AML-193 (cell line): ENCODE measurements at places on chromosomes 7 and 10.
A peak's percentile ranks its signal among the peaks of the same experiment; 100 is the strongest.

GRCh38 chr10:90424730-90425129 is 433.1 kb downstream of the HTR7 start:
- no peak for DNase-seq

DNA sequence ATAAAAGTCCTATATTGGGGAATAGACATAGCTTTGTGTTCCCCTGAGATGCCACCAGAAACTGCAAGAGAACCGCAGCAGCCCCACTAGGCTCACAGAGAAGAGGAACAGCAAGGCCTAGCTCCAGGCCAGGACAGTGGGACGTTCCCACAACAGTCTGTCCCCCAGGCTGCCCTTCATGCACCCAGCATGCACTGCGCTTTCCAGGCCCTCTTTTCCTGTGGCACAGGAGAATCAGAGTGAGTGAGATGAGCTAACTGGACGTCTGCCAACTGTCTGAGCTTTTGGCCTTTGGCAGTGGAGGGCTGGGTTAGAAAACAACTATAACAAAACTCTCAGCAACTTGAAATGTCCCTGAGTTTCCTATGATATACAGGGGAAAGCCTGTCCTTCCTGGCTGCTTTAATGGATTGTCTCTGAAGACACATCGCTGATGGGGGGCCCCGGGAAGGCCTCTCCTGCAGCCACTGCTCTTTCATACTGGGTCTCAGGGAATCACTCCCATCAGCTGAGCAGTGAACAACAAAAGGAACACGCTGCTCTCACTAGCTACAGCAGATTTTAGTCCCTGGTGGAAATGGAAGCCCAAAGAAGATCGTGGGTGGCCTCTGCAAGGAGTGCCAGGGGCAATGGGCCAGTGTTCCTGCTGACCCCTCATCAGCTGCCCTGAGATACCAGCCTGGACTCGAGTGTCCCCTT is 53.5 kb downstream of the PODXL start:
- DNase-seq: no peak

GRCh38 chr7:55235115-55235514 is 130.0 kb upstream of the LANCL2 start:
- DNase-seq: no peak

- no peak for DNase-seq
These were observed 913 bp downstream of the NPY start for GRCh38 chr7:24284699-24285506.

DNA sequence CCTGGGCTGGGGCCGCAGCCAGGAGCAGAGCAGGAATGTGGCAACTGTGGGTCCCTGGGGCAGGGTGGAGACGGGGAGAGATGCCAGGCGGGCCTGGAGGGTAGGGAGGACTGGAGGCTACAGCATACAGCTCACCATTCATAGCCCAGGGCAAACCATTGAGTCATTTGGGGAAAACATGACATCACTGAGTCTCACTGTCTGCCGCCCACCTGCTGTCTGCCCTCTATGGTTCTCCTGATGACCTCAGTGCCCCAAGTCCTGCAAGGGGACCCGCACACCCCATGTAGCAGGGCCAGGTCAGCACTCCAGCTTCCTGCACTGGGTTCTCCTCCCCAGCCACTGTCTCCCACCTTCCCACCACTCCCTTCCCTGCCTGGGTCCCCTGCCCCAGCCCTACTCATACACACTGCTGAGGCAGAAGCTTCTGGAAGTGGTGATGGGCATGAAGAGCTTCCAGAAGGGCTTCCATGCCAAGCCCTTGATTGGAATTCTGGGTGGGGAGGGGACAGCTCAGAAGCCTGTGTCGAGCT is 10.4 kb downstream of the CHST3 start:
- DNase-seq: no peak

DNA sequence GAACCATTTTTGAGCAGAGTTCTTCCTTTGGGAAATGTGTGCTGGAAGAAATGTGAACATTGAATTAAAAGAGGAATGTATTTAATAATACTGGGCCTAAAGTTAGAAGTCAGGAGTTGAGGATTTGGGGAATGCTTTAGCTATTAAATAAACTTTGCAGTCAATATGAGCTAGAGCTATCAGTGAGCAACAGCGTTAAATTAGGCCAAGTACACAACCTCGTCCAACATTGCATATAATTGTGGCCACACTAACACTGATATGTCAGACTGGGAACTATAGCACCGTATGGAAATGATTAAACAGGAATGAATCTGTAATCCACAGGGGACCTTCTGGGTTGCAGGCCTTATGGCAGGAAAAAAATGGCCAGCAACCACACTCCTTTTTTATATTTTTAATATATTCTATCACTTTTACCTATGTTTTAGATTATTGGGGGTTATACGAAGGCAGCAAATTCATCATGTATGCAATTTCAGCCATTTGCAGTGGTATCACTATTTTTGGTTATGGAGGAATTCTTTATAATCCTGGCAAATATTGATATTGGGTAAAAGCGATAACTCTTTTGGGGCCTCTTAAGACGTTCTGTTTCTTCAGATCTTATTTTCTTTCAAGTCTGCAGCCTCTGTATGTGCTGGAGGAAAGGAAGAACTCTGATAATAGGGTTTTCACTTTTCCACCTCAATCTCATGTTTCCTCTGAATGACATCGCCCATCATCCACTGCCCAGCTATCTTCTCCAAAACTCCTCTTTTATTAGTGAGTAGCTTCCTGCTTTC is 236.3 kb upstream of the PLXDC2 start:
- no peak for DNase-seq

DNA sequence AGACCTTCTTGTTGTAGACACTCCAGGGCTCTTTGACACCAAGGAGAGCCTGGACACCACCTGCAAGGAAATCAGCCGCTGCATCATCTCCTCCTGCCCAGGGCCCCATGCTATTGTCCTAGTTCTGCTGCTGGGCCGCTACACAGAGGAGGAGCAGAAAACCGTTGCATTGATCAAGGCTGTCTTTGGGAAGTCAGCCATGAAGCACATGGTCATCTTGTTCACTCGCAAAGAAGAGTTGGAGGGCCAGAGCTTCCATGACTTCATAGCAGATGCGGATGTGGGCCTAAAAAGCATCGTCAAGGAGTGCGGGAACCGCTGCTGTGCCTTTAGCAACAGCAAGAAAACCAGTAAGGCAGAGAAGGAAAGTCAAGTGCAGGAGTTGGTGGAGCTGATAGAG is 5.5 kb downstream of the GIMAP7 start:
- no peak for DNase-seq

DNA sequence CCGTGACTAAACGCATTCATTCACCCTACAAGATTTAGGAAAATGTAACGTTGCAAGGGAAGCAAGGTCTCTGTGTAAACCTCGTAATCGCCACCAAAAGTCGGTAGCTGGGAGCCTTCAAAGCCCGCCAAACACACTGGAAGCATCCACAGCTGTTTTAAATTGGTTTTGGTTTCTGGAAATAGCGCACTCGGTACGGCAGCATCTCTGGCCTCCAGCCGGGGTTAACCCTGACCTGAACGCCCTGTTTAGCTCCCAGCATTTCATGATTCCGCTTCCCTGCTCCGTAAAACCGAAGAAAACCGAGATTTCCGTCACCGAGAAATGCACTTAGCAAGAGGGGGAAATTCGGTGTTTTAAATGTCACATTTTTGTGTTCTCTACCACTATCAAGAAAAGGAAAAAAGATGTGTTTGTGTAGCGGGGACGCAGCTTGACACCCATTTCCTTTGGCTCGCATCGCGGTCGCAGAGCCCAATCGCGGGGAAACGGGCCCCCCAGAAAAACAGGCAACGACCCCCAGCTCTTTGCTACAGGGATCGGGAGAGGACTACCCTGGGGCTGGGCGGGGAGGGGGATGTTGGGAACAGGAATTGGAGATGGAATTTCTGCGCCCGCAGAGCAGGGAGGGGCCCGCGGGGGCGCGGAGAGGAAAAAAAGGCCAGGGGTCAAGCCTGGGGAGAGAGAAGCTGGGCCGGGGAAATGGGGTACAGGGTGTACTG is 646 bp downstream of the SGCE start:
- no peak for DNase-seq

- DNase-seq: no peak
These were observed 25.9 kb downstream of the FOXK1 start for GRCh38 chr7:4707980-4708411.

- no peak for DNase-seq
These were observed 25.8 kb upstream of the ZRANB1 start for GRCh38 chr10:124916098-124916584.

- DNase-seq: no peak
These were observed 8.4 kb downstream of the OSBPL3 start for GRCh38 chr7:24971333-24972165.

DNA sequence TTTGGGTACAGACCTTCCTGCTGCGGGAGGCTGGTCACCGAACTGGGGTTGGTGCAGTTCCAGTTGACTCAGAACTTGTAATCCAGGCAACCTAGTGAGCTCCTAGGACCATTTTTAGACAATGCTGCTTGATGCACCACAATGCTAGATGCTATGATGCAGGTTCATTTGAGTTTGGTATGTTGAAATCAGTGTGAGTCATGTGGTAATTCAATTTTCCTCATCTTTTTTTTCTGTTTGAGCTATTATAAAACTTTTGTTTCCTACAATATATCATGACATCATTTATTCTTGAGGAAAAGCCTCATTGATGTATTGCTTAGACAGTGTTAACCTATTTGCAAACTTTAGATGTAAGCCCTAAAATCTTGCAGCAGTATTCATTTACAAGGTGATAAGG is 40.9 kb upstream of the MTPN start:
- DNase-seq: no peak

- peak; percentile 29 for DNase-seq
These were observed 855.0 kb downstream of the REEP3 start for GRCh38 chr10:64376167-64376566.

DNA sequence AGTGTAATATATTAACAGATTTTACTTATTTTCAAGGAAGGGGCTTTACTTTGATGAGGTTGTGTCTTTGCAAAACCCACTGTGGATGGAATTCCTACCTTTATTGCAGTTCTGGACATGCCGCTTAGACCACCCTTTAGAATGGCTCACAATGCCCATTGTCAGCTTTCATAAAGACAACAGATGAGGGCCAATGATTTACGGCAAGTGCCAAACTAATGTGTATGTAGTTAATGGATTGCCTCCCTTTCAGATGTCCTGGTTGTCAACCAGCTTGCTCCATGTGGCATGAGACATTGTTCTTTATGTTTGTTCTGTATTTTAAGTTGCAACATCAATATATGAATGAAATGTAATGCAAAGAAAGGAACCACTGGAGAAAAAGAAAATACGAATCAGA is 35.0 kb upstream of the ELMO1 start:
- no peak for DNase-seq

- no peak for DNase-seq
These were observed 112.2 kb upstream of the TARP start for GRCh38 chr7:38385682-38386081.

DNA sequence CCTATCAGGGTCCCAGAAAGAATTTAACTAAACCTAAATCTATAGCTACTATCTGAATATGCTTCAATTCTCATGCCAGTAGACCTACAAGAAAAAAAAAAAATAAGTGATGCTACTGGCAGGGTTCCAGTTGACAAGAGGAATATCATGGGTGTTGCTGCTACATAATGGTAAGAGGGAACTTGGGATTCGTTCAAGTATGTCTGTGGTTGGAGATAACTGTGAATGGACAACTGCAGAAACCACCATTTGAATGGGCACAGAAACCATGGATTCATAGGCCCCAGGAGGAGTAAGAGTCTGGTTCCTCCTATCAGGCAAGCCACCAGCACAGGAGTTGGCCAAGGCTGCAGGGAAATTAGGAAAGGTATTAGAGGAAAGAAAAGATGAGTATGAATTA is 287.6 kb upstream of the HGF start:
- no peak for DNase-seq

DNA sequence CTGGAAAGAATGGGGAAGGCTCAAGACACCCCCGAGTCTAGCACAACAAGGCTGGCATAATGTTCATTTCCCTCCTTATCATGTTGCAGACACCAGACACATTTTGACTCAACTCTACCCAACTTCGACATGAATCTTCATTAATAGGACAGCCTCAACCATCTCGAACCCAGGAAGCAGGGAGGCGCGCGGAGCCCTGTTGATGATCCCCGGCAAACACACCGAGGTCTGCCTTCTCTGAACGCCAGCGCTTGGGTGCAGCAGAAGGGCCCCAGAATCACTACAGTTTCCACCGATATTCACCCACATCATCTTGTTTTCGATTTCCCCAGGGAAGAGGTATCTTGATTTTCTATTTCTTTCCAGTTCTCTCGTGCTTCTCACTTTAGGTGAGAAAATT is 563.6 kb downstream of the TCERG1L start:
- DNase-seq: no peak

GRCh38 chr7:17663061-17663675 is 277.1 kb downstream of the SNX13 start:
- no peak for DNase-seq

DNA sequence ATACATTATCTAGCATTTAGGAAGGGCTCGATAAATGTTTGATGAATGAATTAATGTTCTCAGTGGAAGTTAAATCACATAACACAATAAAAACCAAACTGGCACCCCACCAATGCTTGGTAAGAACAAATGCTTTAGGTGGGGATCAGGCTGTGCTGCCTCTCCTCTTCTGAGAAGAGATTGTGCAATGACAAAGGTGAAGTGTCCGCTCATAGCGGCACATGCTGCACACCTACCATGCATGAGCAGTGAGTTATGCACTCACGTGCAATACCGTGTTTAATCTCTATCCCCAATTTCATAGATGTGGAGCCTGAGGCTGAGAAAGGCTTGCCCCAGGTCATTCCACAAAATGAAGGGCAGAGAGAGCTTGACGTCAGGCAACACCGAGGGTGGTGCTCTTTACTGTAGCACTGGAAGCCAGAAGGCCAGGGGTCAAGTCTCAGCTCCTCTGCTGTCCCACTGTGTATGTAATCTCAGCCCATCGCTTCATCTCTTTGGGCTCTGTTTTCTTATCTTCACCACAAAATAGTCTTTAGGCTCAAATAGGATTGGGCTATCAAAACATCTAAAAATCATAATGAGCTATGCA is 72.9 kb upstream of the EFCAB10 start:
- DNase-seq: no peak

- no peak for DNase-seq
These were observed 42.7 kb downstream of the LRMDA start for GRCh38 chr10:75474106-75474505.

GRCh38 chr10:108567899-108568752 is 1355.2 kb downstream of the XPNPEP1 start:
- no peak for DNase-seq

DNA sequence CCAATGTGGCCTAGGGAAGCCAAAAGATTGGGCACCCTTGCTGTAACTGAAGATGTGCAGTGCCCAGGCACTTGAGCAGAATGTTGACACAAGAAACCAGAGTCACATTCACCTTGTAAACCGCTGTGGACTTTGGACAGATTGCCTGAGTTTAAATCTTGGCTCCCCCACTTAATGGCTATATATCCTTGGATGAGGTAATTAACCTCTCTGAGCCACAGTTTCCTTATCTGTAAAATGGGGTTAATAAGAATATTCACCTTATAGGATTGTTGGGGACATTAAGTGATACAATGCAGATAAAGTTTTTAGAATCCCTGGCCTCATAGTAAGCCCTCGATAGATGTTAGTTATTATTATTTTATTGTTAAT is 331.0 kb downstream of the LRMDA start:
- DNase-seq: no peak

GRCh38 chr7:77247206-77247850 is 47.7 kb upstream of the FGL2 start:
- peak; percentile 81 for DNase-seq

- DNase-seq: no peak
These were observed 37.2 kb downstream of the PRSS2 start for GRCh38 chr7:142807855-142808460.
